ENCODE measurements at places on chromosomes 7 and 10. TPM values are rescaled to one million over a fixed set of nuclear protein-coding genes. Genes with fewer than 3 reads are reported as not detected.

DNA sequence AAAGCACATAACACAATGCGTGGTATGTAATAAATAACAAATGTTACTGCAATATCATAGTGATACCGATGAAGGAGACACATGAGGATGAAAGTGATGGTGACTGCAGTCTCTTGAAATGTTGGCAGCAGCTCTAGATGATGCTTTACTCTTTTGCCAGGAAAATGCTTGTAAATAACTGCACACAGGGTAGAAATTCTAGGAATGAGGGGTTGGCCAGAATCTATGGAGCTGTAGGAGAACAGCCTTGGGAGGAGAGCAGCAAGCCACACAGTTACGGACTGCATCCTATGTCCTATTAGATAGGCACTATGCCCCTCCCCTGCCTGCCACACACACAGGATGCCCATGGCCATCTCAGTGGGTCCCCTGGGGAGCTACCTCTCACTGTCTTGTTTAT lies 97.6 kb upstream of the GSDME start:
- no peak overlapping the region for H3K27ac ChIP-seq
- H3K36me3 ChIP-seq = no peaks in the 10 kb centered on the region
- H3K4me3 ChIP-seq = no peak overlapping the region
- no peak for DNase-seq
- H3K4me1 ChIP-seq = no peaks in the 10 kb centered on the region

DNA sequence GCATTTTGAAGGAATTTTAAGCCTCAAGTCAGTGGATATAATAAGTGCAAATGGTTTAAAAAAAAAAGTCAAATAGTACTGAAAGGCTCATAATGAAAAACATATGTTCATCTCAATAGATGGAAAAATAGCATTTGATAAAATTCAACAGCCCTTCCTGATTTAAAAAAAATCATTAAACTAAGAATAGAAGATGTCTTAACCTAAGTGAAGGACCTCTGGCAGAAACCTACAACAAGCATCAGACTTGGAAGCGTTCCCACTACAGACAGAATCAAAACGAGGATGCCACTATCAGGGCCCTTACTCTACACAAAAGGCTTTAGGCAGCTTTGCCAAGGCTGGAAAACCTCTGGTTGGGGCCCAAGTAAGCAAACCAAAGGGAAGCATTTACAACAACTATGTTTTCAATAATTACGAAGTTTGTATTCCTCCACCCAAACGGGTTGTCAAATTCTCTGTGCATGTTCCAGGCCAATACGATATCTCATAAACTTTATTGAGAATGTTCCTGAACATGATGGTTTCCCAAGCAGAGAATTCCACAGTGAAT lies 45.1 kb downstream of the CYTH3 start:
- DNase-seq = no peak
- H3K27ac ChIP-seq = peak overlapping the region; percentile 38

GRCh38 chr10:71694039-71694501 lies 25.5 kb downstream of the C10orf105 start:
- H3K27me3 ChIP-seq = no peaks in the 10 kb centered on the region
- DNase-seq = no peak
- H3K4me1 ChIP-seq = no peaks in the 10 kb centered on the region

GRCh38 chr10:78433766-78434535 lies 400.3 kb downstream of the RPS24 start:
- DNase-seq = peak; percentile 35
- H3K4me3 ChIP-seq = no peak overlapping the region
- no peaks in the 10 kb centered on the region for H3K27me3 ChIP-seq
- H3K27ac ChIP-seq = peak overlapping the region; percentile 23
- no peaks in the 10 kb centered on the region for H3K36me3 ChIP-seq

- peak within 1 kb of the TSS; percentile 99 for H3K27ac ChIP-seq
- H3K36me3 ChIP-seq = no peaks in the 10 kb centered on the region
- DNase-seq = peak; percentile 75
Observed at GRCh38 chr10:63520500-63521415, at the start of gene REEP3. TSS of gene REEP3 (plus strand) at chr10:63521401. CDS start at chr10:63521546, 145 bp downstream.

- no peaks in the 10 kb centered on the region for H3K36me3 ChIP-seq
- no peak for DNase-seq
- H3K4me3 ChIP-seq = no peak overlapping the region
- H3K27ac ChIP-seq = no peak overlapping the region
Observed at GRCh38 chr7:20264623-20265022, 47.4 kb upstream of the MACC1 start.

DHX32 gene
- total RNA-seq = 33.2 TPM
